Mucosa of descending colon (tissue), 3 donors: ENCODE measurements at places on chromosomes 2 and 18. TPM values are rescaled to one million over a fixed set of nuclear protein-coding genes. Genes with fewer than 3 reads are reported as not detected.
A peak's percentile ranks its signal among the peaks of the same experiment; 100 is the strongest.

GRCh38 chr2:101806123-101806522 lies 108.6 kb downstream of the MAP4K4 start:
- DNase-seq = no peak

- DNase-seq = no peak
These were observed 51.2 kb downstream of the MAP3K20 start for GRCh38 chr2:173126819-173127218.

DNA sequence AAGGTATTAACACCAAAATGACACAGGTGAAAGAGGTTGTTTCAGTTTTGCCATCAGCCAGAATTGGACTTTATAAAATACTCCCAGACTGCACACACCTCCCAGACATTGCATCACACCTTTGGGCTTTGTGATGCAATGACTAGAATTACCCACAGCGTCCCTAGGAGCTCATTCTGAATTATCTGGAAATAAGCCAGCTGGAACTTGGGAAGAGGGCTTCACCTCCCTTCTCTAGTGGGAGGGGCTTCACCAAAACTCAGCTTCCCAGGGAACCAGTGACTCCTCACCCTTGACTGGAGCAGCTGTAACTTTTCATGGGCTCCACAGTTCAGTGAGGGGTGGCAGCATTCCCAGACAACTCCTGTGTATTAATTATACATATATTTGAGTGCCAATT lies 83.1 kb upstream of the BZW1 start:
- no peak for DNase-seq

DNA sequence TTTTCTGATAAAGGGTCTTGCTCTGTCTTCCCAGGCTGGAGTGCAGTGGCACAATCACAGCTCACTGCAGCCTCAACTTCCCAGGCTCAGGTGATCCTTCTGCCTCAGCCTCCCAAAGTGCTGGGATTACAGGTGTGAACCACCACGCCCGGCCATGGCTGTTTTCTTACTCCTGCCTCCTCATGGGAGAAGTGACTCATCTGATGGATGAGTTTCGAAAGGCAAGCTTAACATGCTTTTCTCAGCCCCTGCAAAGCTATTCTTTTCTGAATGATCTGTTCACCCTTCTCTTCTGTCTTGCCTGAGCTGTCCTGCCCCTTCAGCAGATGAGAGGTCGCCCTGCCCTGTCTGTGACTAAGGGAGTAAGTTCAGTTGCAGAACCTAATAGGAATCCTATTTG lies 929 bp upstream of the CREG2 start:
- no peak for DNase-seq

DNA sequence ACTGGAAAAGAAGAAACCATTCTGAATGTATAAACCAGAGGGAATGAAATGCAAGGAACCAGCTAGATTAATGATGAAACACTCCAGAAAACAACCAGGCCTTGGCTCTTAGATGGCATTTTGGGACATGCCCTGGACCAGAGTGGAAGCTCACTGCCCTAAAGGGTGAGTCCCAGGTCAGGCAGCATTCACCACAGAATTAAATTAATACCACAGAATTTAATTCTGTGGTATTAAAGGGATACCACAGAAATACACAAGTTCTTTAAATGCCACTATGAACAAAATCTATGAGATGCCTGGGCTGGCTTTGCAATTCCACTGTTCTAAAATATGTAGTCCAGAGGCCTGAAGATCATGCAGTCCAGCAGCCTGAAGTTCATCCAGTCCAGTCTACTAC lies 122.3 kb upstream of the KYNU start:
- DNase-seq = no peak

DNA sequence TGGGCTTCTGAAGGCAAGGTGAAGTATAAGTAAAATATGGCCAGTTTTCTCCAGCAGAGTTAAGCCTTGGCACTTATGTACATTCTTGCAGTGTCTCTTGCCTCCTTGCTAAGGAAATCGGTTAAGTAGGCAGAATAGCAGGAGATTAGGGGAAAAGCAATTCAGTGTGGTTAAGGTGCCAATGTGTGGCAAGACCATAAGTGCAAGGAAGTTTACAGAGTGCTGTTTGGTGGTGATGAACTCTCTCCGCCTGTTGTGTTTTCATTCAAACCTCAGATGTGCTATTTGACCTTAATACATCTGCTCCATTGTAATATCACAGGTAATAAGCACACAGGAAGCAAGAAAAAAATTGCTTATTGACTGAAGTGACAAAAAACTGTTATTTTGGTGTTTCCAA lies 156.1 kb downstream of the MGAT5 start:
- DNase-seq = no peak

DNA sequence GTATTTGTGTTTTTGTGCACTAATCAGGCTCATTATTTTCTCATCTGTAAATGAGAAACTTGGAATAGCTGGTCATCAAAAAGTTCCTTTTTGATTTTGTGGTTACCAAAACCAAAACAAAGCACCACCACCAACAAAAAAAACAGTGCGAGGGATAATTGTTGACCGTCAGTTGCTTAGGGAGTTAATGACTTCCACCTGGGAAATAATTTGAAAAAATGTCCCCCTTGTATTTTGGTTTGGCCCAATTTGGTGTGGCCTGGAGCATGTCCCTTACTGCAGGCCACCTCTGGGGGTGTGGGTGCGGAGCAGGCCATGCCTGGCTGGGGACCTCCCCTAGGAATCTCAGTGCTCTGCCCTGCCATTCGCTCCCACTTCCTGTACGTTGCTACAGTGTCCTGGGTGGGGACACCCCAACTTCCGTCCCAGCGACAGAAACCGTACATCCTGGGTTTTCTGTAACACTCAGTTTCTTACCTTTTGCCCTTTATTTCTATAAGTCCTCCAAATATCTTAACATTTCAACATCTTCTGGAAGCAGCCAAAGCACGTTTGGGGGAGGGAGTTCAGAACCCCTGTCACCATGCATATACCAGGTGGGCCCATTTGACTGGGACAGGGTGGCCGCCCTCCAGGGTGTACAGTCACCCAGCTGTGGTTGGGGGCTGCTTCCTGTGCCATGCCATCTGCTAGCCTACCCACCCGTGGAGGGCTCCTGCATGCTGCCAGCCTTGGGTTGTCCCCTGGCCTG lies 31.3 kb downstream of the NCK2 start:
- no peak for DNase-seq

GRCh38 chr2:240594511-240595380 lies 8.2 kb downstream of the CAPN10 start:
- peak; percentile 43 for DNase-seq

DNA sequence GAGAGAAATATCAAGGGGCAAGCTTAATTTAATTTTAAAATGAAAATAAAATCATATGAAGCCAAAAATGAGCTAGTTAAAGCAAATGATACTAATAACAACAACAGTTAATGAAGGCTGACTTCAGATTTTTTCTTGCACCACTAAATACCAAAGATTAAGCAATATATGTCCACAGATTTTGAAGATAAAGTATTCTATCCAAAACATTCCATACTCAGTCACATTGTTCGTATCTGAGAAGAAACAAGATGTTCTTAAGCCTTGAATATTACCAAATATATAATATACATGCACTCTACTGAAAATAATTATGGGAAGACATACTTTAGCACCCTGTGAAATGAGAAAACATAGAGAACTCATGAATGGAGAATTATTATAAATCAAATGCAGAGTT lies 593.3 kb upstream of the SYT4 start:
- no peak for DNase-seq

DNA sequence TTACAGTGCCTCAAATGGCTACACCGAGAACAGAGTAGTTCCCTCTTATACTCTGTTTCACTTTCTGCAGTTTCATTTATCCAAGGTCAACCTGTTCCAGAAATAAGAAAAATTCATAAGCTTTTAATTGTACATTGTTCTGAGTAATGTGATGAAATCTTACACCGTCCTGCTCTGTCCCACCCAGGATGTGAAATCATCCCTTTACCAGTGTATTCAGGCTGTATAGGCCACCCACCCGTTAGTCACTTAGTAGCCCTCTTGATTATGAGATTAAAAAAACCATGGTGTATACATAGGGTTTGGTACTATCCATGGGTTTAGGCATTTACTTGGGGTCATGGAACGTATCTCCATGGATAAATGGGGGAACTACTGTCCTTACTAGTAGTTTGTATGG lies 29.8 kb downstream of the STARD6 start:
- DNase-seq = no peak

DNA sequence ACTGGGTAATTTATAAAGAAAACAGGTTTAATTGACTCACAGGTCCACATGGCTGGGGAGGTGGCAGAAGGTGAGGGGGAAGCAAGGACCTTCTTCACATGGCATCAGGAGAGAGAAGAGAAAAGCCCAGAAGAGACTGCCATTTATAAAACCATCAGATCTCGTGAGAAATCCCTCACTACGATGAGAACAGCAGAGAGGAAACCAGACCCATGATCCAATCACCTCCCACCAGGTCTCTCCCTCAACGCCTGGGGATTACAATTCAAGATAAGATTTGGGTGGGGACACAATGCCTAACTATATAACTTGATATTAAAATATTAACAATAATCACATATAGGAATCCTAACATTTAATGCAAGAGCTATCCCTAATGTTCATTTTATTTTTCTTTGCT lies 31.8 kb downstream of the MEMO1 start:
- DNase-seq = no peak

GRCh38 chr2:223760838-223761502 lies 76.4 kb downstream of the AP1S3 start:
- DNase-seq = peak; percentile 30

The MAP3K19 gene
- not detected for total RNA-seq

The AKAIN1 gene
- total RNA-seq = not detected

The TGFA gene
- total RNA-seq = 24.7 TPM
